ENCODE measurements at places on chromosomes 3 and 15.
A peak's percentile ranks its signal among the peaks of the same experiment; 100 is the strongest.

DNA sequence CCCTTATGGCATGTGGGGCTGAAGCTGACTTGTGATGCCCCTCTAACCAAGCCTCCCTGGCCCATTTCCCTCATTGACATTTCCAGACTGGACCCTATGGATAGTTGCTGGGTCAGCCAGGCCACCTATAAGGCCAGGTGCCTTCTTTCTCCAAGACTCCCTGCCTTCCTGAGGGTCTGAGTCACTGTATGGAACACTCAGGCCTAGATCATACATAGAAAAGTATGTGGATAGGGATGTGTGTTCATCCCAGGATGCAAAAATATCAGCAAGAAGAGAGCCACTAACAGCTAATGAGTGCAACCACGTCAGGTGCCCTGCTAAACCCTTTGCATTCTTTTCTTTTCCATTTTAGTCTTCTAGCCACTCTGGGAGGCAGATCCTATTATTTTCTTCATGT is 168.4 kb upstream of the WNT5A start:
- no peak for DNase-seq

DNA sequence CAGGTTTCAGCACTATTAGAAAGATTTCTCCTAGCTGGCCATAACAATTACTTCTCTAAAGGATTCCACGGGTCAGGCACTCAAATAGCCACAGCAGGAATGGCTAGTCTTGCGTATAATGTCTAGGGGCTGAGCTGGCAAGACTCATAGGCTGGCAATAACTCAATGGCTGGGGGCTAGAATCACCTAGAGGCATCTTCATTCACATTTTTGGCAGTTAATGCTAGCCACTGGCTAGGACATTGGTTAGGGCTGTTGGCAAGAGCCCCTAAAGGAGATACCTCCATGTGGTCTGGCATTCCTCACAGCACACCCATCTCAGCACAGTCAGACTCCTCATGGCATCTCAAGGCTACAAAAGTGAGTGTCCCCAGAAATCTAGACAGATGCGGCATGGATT is 6.2 kb downstream of the SUSD5 start:
- no peak for DNase-seq

- no peak for DNase-seq
These were observed 34.9 kb upstream of the CLK3 start for GRCh38 chr15:74580538-74581350.

DNA sequence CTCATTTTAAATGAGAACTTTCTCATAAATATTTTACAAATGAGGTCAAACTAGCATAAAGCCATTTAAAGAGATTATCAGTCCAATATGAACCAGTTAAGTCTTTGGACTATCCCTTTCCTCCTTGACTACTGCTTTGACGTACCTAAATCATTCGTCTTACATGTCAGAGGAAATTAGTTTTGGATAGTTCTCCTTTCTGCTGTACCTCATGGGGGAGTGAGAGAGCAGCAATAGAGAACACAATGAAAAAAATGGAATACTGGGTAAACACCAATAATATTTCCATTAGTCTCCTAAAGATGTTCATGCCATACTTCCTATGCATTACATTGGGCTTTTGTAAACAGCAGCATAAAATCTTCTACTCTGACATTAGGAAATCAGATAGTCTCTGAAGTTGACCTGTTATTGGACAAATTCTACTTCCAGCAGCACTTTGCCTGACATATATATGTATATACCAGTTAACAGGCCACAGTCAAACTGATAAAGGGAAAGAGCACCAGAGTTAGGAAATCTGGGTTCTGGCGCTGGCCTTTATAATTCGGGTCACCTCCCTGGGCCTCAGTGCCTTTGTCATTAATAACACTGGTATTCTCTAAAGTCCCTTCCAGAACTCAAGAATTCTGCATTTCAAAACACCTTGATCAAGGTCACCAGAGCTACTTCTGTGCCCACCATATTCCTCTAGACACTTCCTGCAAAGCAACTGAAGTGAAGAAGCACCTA is 26.8 kb downstream of the TIMMDC1 start:
- no peak for DNase-seq

GRCh38 chr15:31489801-31490646 is 163.4 kb downstream of the KLF13 start:
- DNase-seq, result peak; percentile 63

All from CD4-positive, alpha-beta T cell treated with Interleukin-1 beta for 1 hour (primary cell).